AG08395 (cell line): ENCODE measurements at places on chromosomes 11 and 22.

- no peak for DNase-seq
Observed at GRCh38 chr11:15499674-15500073, 385.0 kb downstream of the INSC start.

DNA sequence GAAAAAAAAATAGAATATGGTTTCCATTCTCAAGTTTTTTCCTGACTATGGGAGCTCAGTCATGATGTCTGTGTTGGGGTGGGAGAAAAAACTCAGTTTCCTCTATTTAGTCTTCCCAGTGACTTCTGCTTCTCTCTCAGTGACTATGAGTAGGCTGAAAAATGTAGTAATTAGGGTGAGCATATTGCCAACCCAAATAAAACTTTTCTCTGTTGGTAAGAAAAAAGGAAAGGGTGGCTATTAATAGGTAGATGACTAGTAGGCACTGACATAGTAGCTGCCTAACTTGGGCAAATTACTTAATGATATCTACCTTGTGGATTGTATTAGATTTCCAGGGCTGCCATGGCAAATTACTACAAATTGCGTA is 34.2 kb upstream of the BIRC3 start:
- DNase-seq: peak; percentile 23

DNA sequence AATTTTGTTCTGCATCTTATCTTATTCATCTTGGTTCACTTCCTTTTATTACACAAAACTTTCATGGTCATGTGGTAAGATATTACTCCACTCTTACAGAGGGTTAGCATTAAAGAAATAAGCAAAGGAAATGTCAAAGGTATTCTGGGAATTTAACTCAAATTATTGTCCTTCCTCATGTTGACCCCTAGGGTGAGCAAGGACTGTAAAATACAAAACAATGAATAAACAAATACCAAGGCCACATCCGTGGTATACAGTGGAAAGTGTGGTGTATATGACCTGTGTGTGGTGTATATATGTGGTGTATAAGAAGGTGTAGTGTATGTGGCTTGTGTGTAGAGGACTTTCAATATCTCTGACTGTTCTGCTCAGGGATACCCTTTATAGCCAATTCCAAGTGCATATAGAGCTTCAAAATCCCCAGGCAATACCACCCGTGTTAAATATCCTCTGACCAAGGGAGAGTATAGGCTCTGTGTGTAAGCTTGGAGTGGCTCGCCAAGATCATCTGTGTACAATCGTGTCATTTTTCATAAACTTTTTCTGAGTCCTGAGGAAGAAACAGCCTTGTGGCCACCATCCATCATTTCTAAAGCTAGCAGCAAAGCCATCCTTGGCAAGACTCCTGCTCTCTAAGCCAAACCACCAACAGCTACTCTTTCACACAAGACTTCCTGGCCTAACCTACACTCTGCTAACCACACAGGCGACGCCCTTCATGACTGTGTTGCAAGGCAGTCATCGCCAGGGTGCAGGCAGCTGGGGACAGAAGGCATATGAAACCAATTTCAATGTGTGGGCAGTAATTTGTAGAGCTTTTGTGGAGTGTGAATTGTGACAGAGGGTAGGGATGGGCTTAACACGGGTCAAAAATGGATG is 548.0 kb downstream of the ETS1 start:
- DNase-seq: peak; percentile 94

- DNase-seq: peak; percentile 73
Observed at GRCh38 chr11:118198370-118198769, 21.9 kb upstream of the SCN2B start.

GRCh38 chr11:77647654-77648305 is 10.2 kb upstream of the CLNS1A start:
- peak; percentile 18 for DNase-seq

DNA sequence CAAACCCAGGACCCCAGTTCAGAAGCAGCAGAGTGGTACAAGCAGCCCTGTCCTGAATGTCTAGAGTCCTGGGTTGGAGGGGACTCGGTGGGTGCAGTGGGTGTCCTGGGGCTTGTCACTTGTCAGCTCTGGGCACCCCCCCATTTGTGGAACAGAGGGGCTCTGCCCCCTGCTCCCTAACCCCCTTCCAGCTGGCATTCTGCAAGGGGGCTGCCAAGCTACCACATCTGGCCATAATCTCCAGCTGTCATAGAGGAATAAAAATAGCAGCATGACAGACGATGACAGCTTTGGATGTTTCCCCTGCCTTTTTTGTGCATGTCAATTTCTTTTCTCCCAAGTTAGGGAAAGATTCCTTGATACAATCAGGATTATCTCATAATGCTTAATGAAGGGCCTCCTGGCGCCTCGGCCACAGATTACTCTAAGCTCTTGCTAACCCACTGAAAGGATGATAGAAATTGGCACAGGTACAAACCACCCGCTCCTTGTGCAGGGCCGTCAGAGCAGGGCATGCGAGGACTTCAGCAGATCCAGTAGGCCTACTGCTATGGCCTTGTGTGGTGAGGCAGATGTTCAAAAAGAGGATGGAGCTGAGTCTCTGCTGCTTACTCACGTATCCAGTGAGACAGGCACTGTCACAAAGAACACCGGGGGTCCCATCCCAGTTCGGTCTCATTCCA is 83.0 kb downstream of the ISX start:
- no peak for DNase-seq

GRCh38 chr22:35761037-35761436 is 43.4 kb downstream of the APOL5 start:
- peak; percentile 29 for DNase-seq

DNA sequence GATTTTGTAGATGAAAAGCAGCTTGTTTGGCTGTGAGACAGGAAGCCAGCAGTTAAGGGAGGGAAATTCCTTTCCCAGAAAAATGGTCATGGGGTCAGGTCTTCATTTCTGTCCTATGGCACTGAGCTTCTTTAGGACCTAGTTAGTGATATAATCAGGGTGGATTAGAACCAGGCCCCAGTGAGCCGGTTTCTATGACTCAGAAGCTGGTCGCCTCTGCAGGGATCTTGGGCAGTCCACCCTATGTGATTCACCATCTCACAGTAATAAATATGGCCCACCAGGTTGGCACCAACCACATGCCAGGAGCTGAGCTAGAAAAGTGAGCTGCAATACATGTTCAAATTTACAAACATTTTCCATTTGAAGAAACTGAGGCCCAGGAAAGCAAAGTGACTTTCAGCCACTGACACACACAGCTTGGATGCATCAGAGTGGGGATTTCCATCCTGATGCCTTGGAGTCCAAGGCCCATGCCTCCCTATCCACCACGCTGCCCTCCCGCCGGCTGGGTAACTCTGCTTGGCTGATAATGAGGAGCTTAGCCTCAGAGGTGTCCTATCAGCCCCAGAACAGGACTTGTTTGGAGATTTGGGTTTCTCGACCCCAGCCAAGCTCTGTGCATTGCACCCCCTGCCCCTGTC is 42.0 kb downstream of the CD82 start:
- DNase-seq: peak; percentile 57

DNA sequence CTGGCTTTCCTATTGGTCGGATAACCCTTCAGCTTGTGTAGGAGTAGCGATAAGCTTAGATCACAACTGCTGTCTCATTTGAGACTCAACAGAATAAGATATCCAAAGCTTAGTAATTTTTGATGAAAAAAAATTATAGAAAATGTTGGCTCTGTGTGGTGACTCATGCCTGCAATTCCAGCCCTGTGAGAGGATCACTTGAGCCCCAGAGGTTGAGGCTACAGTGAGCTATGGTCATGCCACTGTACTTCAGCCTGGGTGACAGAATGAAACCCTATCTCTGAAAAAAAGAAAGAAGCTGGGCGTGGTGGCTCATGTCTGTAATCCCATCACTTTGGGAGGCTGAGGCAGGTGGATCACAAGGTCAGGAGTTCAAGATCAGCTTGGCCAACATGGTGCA is 55.6 kb upstream of the RRM1 start:
- DNase-seq: no peak

DNA sequence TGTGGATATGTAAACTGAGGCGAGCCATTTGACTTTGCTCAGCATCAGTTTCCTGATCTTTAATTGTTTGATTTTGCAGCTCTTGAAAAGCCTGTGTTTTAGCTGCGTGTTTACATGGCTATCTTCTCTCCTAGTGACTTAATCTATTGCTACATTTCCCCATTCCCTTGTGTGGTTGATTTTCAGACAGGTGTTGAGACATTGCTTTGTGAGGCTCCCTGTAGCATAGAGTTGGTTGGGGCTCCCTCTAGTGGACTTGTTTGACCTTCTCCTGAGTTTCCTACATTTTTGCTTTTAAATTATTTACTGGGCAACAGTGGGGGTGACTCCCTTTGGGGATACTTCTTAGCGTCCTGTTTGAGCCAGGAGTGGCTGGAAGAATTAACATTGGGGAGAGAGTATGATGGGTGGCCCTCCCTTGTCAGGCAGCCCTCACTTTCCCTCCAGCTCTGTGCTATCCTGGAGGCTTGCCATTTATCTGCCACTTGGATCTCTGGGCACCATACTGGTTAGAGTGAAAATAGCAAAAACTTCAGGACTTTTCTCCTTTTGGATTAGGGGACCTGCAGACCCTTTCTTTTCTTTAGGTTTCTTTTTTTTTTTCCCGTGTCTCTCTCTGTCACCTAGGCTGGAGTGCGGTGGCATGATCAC is 9.2 kb upstream of the CBL start:
- DNase-seq: peak; percentile 88

- DNase-seq: peak; percentile 62
Observed at GRCh38 chr11:71372693-71373657, 75.2 kb downstream of the DHCR7 start.

- DNase-seq: no peak
Observed at GRCh38 chr11:107743191-107743590, 31.3 kb upstream of the SLN start.

DNA sequence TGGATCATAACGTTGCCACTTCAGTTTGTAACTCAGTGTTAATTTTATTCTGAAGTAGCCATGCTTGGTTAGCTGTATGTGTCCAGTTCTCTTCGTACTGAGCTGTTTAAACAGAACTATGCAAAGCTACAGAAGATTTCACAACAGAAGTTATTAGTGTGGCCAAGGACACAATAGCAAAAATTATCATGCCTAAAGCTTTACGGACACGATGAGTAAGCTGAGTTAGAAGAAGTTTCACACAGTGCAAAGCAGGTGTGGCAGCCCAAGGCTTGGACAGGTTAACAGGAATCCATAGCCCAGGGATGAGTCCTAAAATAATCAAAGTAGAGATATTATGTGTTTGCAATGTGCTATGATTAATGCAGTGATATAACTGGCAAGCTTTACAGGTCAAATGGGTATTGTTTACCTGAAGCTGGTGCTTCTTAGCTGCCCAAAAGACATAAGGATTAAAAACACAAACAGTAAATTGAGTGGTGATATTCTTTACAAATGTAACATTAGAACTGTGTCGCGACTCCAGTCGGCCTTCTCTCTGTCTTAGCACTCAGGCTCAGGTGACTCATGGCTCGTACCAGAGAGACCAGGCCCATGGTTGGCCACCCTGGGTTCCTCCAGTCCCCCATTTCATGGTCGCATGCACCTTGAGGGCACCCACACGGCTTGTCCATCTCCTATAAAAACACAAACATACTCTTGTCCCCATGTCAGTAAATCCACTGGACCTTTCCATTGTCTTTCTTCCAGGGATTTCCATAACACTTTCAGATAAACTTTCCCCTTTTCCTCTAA is 35.5 kb upstream of the NCAM1 start:
- DNase-seq: no peak

GRCh38 chr22:20763630-20764470 is 10.1 kb upstream of the SERPIND1 start:
- DNase-seq: no peak

- no peak for DNase-seq
Observed at GRCh38 chr11:72349616-72350218, 84.6 kb downstream of the CLPB start.

DNA sequence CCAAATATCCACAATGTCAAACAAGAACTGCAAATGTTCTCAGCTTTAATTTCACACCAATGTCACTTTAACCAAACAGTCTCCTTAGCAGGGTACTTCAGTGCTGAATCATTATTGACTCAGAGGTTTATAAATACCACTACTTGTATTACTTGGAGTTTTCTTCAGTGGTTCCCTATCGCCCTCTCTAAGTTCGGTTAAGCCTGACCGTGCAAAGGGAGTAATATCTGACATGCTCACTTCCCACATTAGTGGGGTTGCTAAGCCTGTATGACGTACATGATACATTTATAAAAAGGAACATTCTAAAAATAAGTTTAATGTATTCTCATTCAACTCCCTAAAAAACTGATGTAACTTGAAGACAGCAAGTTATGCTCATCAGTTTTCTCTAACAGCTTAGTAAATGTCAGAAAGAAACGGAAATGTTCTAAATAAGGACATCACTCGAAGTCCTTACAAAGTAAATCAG is 93.1 kb upstream of the ZC3H12C start:
- DNase-seq: peak; percentile 89

- DNase-seq: peak; percentile 96
Observed at GRCh38 chr22:41699264-41700107, at the start of gene MEI1. Gene MEI1, plus strand, starts transcription at chr22:41699503. Its CDS starts 36 bp downstream, at chr22:41699539.

DNA sequence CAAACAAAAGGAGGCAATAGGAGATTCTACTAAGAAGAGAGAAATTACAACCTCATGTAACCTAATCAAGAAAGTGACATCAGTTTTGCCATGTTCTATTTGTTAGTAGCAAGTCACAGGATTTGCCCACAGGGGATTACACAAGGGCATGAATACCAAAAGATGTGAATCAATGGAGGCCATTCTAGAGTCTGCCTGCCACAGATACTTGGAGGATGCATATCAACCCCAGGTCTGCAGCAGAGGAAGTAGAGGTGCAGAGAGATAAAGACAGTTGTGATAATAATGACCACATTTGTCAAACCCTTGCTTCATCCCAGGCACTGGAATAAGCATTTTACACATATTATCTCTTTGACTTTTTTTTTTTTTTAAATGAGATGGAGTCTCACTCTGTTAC is 2.4 kb upstream of the ASCC2 start:
- no peak for DNase-seq

GRCh38 chr11:78957476-78958245 is 383.0 kb upstream of the NARS2 start:
- DNase-seq: peak; percentile 31

DNA sequence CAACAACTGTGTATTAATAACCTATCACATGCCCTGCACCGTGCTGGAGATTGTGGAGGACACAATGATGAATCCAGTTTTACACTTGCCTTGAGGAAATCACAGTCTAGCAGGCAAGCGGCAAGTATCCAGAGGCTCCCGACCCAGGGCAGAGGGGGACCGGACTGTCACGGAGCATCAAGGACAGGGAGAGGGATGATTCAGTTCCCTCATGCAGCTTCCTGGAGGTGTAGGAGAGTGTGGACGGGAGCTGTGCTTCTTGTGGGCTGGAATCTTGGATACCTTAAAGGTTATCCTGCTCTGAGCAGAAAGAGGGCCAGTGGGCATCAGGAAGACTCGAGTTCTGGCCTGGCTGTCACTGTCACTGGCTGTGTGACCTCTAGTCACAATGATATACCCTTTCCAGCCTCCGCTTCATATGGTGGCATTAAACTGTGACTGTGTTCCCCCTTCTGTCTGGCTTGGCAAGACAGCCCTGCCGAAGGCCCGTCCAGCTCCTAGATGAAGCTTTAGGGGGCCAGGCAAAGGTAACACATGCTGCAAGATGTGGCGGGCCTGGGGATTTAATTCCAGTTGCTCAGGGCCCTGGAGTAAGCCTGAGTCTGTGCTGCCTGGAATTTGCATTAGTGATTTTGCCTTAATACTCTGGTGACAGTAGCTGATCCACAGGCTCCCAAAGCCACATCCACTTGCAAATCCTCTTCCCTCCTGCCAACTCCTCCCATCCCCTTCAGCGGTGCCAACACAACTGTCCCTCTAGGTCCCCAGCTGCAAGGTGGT is 162.8 kb downstream of the DSCAML1 start:
- DNase-seq: no peak
